ENCODE measurements at places on chromosomes 2 and 18. TPM values are rescaled to one million over a fixed set of nuclear protein-coding genes. Genes with fewer than 3 reads are reported as not detected.

Gene NT5DC4
- 2.8 TPM for total RNA-seq

DNA sequence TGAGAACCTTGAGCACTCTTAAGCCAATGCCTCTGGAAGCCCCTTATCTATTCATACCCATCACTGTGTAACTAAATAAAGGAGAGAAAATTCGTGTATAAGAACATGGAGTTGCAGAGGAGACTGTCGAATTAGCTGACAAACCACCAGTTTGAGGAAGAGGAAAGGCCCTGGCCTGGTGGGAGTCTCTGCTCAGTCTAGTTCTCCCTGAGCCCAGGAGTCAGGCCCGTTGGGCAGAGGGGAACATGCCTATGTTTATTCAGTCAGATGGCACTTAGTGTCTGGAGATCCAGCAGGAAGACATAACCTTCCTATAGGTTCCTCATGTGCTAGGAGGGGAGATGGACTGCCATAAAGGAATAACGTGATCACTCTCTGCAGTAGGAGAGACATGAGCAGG lies 60.3 kb downstream of the MGAT5 start:
- no peaks in the 10 kb centered on the region for H3K27me3 ChIP-seq
- DNase-seq: no peak
- no peak overlapping the region for H3K27ac ChIP-seq

GRCh38 chr2:113796592-113797175 lies 40.2 kb upstream of the SLC35F5 start:
- H3K27ac ChIP-seq: no peak overlapping the region
- H3K36me3 ChIP-seq: no peaks in the 10 kb centered on the region
- DNase-seq: no peak
- no peak overlapping the region for H3K4me3 ChIP-seq
- H3K4me1 ChIP-seq: peaks cover 7% of the 10 kb centered on the region

- no peaks in the 10 kb centered on the region for H3K36me3 ChIP-seq
- H3K4me1 ChIP-seq: peaks cover 9% of the 10 kb centered on the region
- H3K27ac ChIP-seq: no peak overlapping the region
- H3K4me3 ChIP-seq: no peak overlapping the region
- no peak for DNase-seq
- no peaks in the 10 kb centered on the region for H3K27me3 ChIP-seq
Measured at GRCh38 chr18:62331581-62332356, 6.7 kb downstream of the TNFRSF11A start.

DNA sequence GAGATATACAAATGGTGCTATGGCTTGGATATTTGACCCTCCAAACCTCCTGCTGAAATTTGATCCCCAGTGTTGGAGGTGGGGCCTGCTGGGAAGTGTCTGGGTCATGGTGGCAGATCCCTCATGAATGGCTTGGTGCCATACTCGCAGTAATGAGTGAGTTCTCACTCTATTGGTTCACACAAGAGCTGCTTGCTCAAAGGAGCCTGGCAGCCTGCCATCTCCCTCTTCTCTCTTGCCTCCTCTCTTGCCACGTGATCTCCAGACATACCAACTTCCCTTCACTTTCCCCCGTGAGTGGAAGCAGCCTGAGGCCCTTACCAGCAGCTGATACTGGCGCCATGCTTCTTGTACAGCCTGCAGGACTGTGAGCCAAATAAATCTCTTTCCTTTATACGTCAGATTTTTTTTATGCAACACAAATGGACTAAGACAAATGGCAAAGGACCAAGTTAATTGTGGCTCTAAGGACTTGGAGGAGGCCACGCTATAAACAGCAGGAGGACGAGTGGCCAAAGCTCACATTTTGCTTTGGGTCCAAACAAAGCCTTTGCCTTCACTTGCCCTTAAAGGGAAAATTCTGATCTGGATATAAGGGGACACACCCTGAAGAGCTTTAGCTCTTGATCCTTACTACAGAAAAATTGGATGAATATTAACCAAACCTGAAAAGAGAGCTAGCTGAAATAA lies 214.7 kb downstream of the SS18 start:
- no peaks in the 10 kb centered on the region for H3K27me3 ChIP-seq
- no peak overlapping the region for H3K27ac ChIP-seq
- no peak overlapping the region for H3K4me3 ChIP-seq
- no peaks in the 10 kb centered on the region for H3K36me3 ChIP-seq
- DNase-seq: no peak
- H3K4me1 ChIP-seq: no peaks in the 10 kb centered on the region
